ENCODE measurements at places on chromosomes 4 and X. TPM values are rescaled to one million over a fixed set of nuclear protein-coding genes. Genes with fewer than 3 reads are reported as not detected.
A peak's percentile ranks its signal among the peaks of the same experiment; 100 is the strongest.

DNA sequence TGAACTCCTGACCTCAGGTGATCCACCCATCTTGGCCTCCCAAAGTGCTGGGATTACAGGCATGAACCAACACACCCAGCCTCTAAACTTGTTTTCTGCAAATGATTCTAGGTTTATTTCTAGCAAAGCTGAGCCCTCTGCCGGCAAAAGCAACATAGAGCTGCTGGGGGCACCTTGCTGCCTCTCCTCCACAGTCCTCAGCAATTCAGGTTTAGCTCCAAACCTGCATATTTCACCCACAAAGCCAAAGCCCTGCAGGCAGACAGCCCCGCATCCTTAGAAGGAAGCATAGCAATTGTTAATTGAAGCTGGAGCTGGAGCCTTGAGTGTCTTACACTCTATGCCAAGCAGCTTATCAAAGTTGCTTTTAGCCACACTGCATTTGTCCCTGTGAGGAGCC is 24.9 kb upstream of the OCIAD2 start:
- H3K4me3 ChIP-seq = no peak overlapping the region
- H3K4me1 ChIP-seq = no peaks in the 10 kb centered on the region
- H3K36me3 ChIP-seq = no peaks in the 10 kb centered on the region
- DNase-seq = no peak
- no peaks in the 10 kb centered on the region for H3K27me3 ChIP-seq

DNA sequence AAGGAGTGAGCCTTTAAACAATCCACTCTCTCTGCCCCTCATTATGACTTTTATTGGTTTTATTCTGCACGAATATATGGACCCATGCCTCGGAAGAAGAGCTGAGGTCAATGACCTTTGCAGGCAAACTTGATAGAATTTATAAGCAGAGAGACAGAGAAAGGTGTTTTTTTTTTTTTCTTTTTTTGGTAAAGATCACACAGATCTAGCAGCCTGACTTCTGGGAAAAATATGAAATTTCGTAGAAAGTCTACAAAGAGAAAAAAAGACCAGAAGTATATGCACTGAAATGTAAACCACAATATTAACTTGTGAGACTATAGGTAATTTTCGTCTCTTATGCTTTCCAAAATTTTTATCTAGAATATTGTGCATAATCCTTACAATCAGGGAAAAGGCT is 61.6 kb downstream of the LEF1 start:
- H3K27me3 ChIP-seq = no peaks in the 10 kb centered on the region
- H3K4me1 ChIP-seq = peaks cover 96% of the 10 kb centered on the region
- peak overlapping the region; percentile 26 for H3K4me3 ChIP-seq
- H3K36me3 ChIP-seq = no peaks in the 10 kb centered on the region
- H3K27ac ChIP-seq = no peak overlapping the region
- peak; percentile 46 for DNase-seq

DNA sequence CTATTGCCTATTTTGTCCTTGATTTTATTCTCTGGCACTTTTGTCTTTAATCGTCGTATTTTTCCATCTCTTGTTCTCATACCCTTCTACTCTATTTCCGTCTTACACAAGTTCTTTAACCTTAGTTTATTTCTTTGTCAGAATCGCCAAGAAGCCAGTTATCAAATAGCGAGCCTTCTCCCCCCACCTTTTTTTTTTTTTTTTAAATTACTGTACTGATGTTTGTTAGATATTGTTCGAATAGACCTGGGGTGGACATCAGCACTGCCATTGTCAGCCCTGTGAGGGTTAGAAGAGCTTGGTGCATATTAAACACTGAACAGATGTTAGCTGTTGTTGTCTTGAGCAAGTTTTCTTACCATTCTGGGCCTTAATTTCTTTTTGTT is 1.2 kb downstream of the SPCS3 start:
- H3K4me1 ChIP-seq = peaks cover 47% of the 10 kb centered on the region
- DNase-seq = no peak
- no peaks in the 10 kb centered on the region for H3K36me3 ChIP-seq
- peak overlapping the region; percentile 95 for H3K27ac ChIP-seq

Gene STK26
- 52.0 TPM for total RNA-seq
